ENCODE measurements at places on chromosomes 7 and 10. TPM values are rescaled to one million over a fixed set of nuclear protein-coding genes. Genes with fewer than 3 reads are reported as not detected.

DNA sequence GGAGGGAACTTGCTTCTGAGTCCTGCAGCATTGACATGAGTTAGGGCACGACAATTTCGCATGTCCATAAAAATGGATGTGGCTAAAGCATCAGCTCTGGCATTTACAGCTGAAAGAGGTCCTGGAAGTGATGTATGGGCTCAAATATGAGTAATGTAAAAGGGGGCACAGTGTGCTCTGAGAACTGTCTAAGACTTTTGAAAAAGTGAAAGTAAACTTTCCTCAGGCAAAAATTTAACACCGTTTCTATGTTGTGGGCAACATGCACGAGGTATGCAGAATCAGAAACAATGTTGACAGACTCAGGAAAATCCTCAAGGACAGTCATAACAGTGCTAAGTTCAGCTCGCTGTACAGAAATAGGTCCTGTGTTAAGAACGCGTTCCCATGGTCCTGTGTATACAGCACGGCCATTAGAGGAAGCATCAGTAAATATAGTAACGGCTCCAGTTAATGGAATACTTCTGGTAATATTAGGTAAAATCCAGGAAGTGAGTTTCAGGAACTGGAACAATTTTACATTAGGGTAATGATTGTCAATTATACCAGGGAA lies 37.9 kb upstream of the AKR1C2 start:
- H3K4me1 ChIP-seq = no peaks in the 10 kb centered on the region
- no peaks in the 10 kb centered on the region for H3K36me3 ChIP-seq
- H3K27ac ChIP-seq = no peak overlapping the region

DNA sequence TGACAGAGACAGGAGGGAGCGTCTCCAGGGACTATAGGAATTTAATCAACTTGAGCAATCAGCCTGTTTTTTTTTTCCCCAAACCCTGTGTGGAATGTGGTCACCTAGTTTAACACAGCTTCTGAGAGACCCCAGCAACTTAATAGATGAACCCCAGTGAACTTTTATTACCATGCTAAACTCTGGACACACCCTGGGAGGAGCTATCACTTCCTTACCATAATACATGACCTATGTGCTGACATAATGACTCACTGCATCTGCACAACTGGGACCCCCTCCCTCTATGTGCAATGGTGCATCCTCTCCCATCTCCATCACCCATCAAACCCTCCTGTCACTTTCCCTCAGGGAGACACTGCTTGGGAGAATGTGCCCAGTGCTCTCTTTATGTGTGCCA lies 83.7 kb downstream of the EPC1 start:
- no peak for DNase-seq
- no peak overlapping the region for H3K4me3 ChIP-seq
- no peak overlapping the region for H3K27ac ChIP-seq
- H3K36me3 ChIP-seq = peaks cover 9% of the 10 kb centered on the region

DNA sequence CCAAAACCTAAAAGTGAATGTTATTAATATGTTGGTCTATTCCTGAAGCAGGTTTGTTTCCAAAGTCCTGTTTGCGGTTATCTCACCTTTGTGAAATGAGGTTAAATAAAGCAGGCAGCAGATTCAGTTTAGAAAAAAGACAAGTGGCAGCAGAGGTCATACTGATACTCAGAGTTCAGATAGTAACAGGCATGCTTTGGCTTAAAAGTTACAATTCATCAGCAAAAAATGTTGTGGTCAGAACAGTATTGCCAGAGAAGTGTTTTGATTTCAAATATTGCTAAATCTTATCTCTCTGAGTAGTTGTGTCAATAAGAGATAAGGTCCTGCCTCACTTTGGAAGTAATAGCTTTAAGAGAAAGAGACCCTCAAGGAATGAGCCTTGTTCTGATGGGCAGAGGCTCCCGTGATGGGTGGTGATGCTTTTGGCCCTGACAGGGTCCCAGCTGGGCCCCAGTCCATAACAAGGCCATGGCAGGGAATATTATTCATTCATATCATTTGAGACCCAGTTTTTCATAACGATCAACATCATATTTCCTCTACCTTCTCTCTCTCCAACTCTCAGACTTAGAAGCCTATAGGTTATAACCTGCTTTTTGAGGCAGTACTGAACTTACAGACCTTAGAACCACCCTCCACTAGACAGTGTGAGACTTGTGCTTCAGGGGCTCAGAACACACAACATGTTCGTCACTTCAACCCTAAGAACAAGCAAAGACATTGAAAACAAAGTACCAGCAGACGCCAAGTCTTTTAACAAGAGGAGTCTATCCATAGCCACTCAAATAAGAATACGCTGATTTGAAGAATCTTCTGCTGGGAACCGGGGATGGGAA lies 58.5 kb upstream of the AHR start:
- H3K27me3 ChIP-seq = peaks cover 5% of the 10 kb centered on the region
- H3K4me1 ChIP-seq = peaks cover 32% of the 10 kb centered on the region
- H3K27ac ChIP-seq = no peak overlapping the region
- DNase-seq = no peak

DNA sequence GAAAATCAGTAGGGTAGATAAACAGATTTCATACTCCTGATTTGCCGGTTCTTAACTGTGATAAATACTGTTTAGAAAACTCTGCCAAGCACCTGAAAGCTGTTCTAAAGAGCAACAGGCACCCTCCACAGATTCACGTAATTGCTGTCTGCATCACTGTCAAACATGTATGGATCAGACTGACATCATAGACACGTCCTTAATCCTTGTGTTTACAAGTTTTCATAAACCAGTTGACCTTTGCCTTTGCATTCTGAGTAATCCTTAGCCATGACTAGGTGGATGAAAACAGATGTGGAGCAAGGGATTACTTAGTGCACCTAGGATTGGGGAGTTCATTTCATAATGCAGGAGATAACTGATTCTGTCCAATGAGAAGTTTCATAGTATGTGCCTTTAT lies 41.6 kb downstream of the SLC39A12 start:
- no peak overlapping the region for H3K27ac ChIP-seq
- no peaks in the 10 kb centered on the region for H3K36me3 ChIP-seq
- DNase-seq = no peak
- H3K4me3 ChIP-seq = no peak overlapping the region

- no peak overlapping the region for H3K27ac ChIP-seq
- H3K36me3 ChIP-seq = peaks cover 20% of the 10 kb centered on the region
- H3K4me1 ChIP-seq = peaks cover 32% of the 10 kb centered on the region
- no peak overlapping the region for H3K4me3 ChIP-seq
Observed at GRCh38 chr10:118339111-118339510, 3.0 kb downstream of the FAM204A start.

GRCh38 chr7:80134536-80135308 lies at the start of gene GNAI1:
TSS of gene GNAI1 (plus strand) at chr7:80134831. CDS start at chr7:80135161, 330 bp downstream.
- H3K36me3 ChIP-seq = peaks cover 3% of the 10 kb centered on the region
- DNase-seq = no peak
- peak within 1 kb of the TSS; percentile 53 for H3K27ac ChIP-seq
- H3K4me1 ChIP-seq = peaks cover 30% of the 10 kb centered on the region
- H3K27me3 ChIP-seq = peaks cover 56% of the 10 kb centered on the region

DNA sequence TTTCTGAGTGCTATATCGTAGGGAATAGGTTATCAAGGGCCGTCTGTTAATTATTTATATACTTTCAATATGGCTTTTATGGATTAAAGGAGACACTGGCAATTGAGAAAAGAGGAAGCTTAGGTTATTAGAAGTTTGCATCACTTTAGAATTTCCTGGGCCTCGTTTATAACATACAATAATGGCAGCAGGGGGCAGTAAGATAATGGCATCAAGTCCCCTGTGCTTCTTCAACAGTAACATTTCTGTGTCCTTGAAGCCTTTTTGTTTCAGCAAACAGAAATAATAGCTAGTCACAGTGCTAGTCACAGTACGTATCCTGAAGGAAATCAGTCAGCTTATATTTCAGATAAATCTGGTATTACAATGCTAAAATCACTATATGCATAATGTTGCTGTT lies 41.9 kb downstream of the SPAM1 start:
- H3K36me3 ChIP-seq = no peaks in the 10 kb centered on the region
- no peak overlapping the region for H3K27ac ChIP-seq
- no peaks in the 10 kb centered on the region for H3K4me1 ChIP-seq
- no peaks in the 10 kb centered on the region for H3K27me3 ChIP-seq

- H3K4me1 ChIP-seq = no peaks in the 10 kb centered on the region
- no peak for DNase-seq
- no peak overlapping the region for H3K27ac ChIP-seq
- H3K36me3 ChIP-seq = no peaks in the 10 kb centered on the region
- peaks cover 43% of the 10 kb centered on the region for H3K27me3 ChIP-seq
Observed at GRCh38 chr10:89357975-89358374, 19.9 kb upstream of the IFIT1B start.

GRCh38 chr7:36747280-36748016 lies 23.2 kb upstream of the AOAH start:
- no peak for DNase-seq
- H3K4me1 ChIP-seq = peaks cover 27% of the 10 kb centered on the region
- H3K27ac ChIP-seq = no peak overlapping the region
- H3K4me3 ChIP-seq = no peak overlapping the region

DNA sequence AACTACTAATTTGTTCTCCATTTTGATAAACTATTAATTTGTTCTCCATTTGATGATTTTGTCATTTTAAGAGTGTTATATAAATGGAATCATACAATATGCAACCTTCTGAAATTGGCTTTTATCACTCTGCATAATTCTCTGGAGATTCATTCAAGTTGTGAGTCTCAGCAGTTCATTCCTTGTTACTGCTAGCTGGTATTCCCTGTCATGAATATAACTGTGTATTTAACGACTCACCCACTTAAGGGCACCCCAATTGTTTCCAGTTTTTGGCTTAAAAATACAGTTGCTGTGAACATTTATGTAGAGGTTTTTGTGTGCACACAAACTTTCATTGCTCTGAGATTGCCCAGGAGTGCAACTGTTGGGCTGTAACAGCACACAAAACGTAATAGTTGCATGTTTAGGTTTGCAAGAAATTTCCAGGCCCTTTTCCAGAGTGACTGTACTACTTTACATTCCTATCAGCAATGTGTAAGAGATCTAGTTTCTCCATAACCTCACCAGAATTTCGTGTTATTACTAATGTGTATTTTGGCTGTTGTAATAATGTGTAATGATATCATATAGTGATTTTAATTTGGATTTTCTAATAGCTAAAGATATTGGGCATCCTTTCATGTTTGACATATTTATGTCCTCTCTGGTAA lies 153.2 kb upstream of the ADCY1 start:
- H3K27me3 ChIP-seq = peaks cover 10% of the 10 kb centered on the region
- no peaks in the 10 kb centered on the region for H3K4me1 ChIP-seq
- DNase-seq = no peak
- H3K4me3 ChIP-seq = no peak overlapping the region
- no peak overlapping the region for H3K27ac ChIP-seq

DNA sequence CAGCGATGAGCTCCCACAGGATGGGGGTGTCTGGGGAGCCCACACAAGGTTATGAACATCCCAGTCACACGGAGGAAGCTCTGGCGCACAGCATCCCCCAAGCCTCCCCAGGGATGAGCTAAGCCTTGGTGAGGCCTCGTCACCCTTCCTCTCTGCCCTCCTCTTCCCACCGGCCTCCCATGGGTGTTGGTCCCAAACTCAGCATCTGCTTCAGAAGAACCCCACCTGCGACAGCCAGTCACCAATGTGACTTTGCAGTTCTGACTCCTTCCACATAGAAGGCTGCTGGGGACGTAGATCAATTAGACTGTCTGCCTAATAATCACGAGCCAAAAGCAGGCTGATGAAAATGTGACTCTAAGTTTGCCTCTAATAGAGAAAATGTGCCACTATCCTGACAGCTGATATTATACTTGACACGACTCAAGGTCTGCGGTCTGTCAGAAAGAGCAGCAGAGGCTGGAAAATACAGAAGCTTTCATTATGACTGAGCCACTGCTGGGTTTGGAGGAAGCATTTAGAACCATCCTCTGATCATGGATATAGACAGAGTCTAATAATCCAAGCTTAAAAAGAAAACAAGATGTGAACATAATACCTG lies 116.0 kb upstream of the PFKP start:
- no peaks in the 10 kb centered on the region for H3K36me3 ChIP-seq
- no peak overlapping the region for H3K27ac ChIP-seq
- no peak for DNase-seq
- no peak overlapping the region for H3K4me3 ChIP-seq
- H3K27me3 ChIP-seq = peaks cover 7% of the 10 kb centered on the region
- H3K4me1 ChIP-seq = peaks cover 39% of the 10 kb centered on the region

GRCh38 chr10:19824381-19825342 lies 8.4 kb downstream of the PLXDC2 start:
- no peaks in the 10 kb centered on the region for H3K27me3 ChIP-seq
- H3K4me3 ChIP-seq = no peak overlapping the region
- no peak for DNase-seq
- H3K4me1 ChIP-seq = no peaks in the 10 kb centered on the region

- no peaks in the 10 kb centered on the region for H3K27me3 ChIP-seq
- H3K4me3 ChIP-seq = no peak overlapping the region
- peaks cover 9% of the 10 kb centered on the region for H3K36me3 ChIP-seq
- H3K4me1 ChIP-seq = peaks cover 39% of the 10 kb centered on the region
- H3K27ac ChIP-seq = no peak overlapping the region
Observed at GRCh38 chr10:5440206-5440605, 27.8 kb downstream of the NET1 start.

DNA sequence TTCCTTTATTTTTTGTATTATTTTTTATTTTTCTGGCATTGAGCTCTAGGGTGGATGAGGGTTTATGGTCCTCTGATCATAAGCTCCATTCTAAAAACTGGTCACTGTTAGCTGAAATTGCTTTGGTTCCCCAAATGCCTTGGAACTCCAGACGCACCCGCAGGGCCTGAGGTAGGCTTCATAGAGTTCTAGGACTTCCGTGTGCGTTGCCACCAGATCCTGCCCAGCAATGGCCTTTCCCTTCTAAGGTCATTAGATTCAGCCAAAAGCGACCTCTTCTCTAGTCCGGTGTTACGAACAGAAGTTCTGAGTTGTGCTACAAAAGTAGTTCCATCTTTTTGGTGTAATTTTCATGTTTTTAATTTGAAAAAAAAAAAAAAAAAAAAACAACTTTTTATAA lies 64.4 kb downstream of the KLHDC10 start:
- peaks cover 18% of the 10 kb centered on the region for H3K4me1 ChIP-seq
- peaks cover 3% of the 10 kb centered on the region for H3K27me3 ChIP-seq
- DNase-seq = no peak
- H3K36me3 ChIP-seq = peaks cover 43% of the 10 kb centered on the region
- no peak overlapping the region for H3K4me3 ChIP-seq
- H3K27ac ChIP-seq = no peak overlapping the region

DNA sequence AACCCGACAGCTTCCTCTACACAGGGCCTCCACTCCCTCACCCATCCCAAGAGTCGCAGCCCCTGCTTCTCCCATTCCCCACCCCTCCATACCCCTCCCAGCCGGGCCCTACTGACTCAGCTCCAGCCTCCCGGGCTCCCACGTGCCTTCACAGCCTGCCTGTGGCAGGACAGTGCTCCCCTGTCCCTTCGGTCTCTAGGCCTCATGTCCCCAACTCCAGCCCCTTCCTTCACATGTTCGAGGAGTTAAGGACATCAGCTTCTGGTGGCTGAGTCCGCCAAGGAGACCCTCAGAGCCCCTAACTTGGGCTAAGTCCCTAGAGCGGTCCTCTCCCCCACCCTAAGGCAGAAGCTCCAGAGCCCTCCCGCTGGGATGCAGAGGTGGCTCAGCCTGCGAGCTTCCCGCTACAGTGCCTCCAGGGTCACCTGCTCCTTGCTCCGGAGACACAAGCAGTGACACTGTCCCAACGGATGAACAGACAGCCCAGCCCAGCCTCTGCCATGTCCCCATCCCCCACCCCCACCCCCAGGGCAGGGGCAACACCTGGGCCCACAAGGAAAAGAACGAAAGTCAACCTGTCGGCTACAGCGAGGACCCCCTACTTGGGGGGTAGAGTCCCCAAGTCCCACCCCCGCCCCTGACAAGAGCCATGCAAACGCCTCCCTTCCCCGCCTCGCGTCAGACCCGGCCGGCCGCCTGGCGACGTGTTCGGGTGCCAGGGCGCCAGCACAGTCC lies 716 bp downstream of the SMARCD3 start:
- H3K36me3 ChIP-seq = peaks cover 2% of the 10 kb centered on the region
- DNase-seq = no peak
- H3K27me3 ChIP-seq = peaks cover 59% of the 10 kb centered on the region
- peak overlapping the region; percentile 15 for H3K4me3 ChIP-seq
- H3K27ac ChIP-seq = no peak overlapping the region

The EBLN1 gene
- not detected for total RNA-seq

The ANKRD61 gene
- 0.56 TPM for total RNA-seq

The COPG2 gene
- 19.3 TPM for total RNA-seq

All from activated T-helper 1 cell treated with anti-CD3 and anti-CD28 coated beads, Interleukin-12 subunit alpha, Interleukin-12 subunit beta, Interleukin-2, Interleukin-4 antibody, amounts not matched to agents 30 ng/mL and 10 ng/mL and 1 ng/mL, durations not matched to agents 14 hours and 24 hours and 36 hours (primary cell).